ENCODE measurements at places on chromosomes 16 and 17. TPM values are rescaled to one million over a fixed set of nuclear protein-coding genes. Genes with fewer than 3 reads are reported as not detected.
A peak's percentile ranks its signal among the peaks of the same experiment; 100 is the strongest.

GRCh38 chr17:18994631-18995030 is 9.9 kb downstream of the FAM83G start:
- H3K4me1 ChIP-seq, result no peaks in the 10 kb centered on the region
- DNase-seq, result no peak
- H3K36me3 ChIP-seq, result peaks cover 6% of the 10 kb centered on the region
- H3K27ac ChIP-seq, result no peak overlapping the region
- no peaks in the 10 kb centered on the region for H3K27me3 ChIP-seq

GRCh38 chr17:71922439-71922838 is 198.4 kb upstream of the SOX9 start:
- H3K4me3 ChIP-seq, result no peak overlapping the region
- peaks cover 33% of the 10 kb centered on the region for H3K4me1 ChIP-seq
- DNase-seq, result peak; percentile 53
- no peaks in the 10 kb centered on the region for H3K27me3 ChIP-seq

Gene CD19
- not detected for total RNA-seq

Gene DRC7
- 1.7 TPM for total RNA-seq

DNA sequence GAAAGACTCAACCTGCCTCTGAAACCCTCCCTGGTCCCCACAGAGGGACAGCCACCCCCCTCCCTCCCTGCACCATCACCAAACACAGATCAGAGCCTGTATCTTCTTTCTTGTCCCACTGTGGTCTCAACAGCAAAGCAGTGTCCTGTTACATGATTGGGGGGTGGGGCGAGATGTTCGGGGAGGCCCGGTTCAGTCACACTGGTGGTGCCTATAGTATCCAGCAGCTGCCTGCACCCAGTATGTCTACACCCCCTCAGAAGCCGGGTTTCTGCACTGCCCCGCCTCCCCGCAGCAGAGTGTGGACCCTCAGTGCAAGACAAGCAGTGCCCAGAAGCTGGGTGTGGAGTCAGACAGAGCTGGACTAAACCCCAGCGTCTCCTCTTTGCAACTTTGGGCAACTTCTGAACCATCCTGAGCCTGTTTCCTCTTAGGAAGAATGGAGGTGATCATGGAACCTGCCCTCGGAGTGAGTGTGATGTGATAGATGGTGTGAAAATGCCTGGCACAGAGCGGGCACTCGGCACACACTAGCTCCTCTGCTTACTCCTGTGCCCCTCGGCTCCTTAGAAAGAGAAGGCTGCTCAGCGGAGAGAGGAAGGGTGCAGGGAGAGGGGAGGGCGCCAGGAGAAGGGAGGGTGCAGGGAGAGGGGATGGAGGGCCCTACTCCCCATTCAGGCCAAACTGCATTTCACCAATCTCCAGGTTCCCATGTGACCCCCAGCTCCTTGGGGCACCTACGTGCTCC is 84.0 kb upstream of the TNRC6C start:
- H3K27me3 ChIP-seq, result peaks cover 44% of the 10 kb centered on the region
- H3K4me1 ChIP-seq, result no peaks in the 10 kb centered on the region
- H3K27ac ChIP-seq, result no peak overlapping the region

Gene PPM1E
- 0.05 TPM for total RNA-seq

GRCh38 chr16:68263559-68264127 is 683 bp upstream of the SLC7A6 start:
- H3K36me3 ChIP-seq, result peaks cover 8% of the 10 kb centered on the region
- peak overlapping the region; percentile 86 for H3K4me3 ChIP-seq
- no peaks in the 10 kb centered on the region for H3K27me3 ChIP-seq
- H3K27ac ChIP-seq, result peak overlapping the region; percentile 89
- DNase-seq, result no peak

- no peaks in the 10 kb centered on the region for H3K27me3 ChIP-seq
- H3K4me1 ChIP-seq, result no peaks in the 10 kb centered on the region
- no peak for DNase-seq
- no peak overlapping the region for H3K4me3 ChIP-seq
- no peak overlapping the region for H3K27ac ChIP-seq
- H3K36me3 ChIP-seq, result no peaks in the 10 kb centered on the region
These were observed 67.1 kb upstream of the METRNL start for GRCh38 chr17:83012200-83012785.
